ENCODE measurements at places on chromosomes 6 and 20.

DNA sequence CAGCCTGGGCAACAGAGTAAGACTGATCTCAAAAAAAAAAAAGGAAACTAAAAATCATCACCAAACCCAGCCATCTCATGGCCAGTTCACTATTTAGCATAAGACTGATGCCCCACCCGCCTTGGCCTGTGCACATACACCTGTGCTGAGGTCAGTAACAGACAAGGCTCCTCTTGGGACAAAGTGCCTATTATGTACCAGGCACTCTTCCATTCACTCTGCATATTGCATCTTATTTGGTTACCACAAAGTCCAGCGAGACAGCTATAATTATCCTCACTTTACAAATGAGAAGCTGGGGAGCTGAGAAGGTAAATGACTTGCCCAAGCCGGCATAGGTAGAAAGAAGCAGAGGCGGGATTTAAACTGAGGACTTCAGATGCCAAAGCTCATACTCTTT lies 3.8 kb downstream of the PTPRT start:
- DNase-seq, result no peak

DNA sequence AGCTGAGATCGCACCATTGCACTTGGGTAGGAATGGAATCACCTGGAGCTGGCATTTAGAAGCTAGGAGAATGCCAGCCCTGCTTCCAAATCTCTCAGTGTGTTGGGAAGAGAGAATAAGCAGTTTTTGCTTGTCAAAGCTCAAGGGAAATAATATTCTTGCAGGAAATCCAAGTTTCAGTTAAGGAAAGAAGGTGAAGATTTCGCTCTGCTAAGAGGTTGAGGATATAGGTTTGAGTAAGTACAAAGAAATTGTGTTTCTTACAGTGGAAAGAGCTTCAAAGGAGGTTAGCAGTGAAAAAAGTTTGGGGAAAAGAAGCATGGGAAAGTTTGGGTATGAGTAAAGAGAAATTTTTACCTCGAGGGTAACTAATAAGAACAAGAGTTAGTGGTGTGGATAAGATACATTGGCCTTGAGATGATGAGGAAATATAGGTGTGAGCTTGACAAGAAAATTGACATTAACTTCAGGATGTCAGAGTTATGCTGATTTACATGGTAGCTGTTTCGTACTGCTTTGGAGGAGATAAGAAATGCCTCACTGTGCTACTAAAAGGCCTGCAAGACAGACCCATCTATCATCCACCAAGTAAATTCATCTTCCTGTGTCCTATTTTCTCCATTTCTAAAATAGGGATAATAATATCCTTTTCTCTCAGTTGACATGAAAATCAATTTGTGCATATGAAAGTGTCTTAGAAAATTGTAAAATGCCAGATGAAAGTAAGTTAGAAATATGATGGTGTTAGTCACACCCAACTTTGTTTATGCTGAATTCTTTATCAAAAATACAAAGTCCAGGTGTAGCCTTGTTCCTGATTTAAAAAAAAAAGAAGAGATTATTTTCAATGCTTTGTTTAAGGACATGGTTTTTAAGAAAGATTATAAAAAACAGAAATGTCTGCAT lies 12.8 kb upstream of the HINT3 start:
- no peak for DNase-seq

- DNase-seq, result no peak
Measured at GRCh38 chr20:2163312-2163711, 61.7 kb downstream of the STK35 start.

GRCh38 chr6:43091436-43091991 lies 15.4 kb downstream of the PTK7 start:
- no peak for DNase-seq

GRCh38 chr6:156942266-156942665 lies 165.1 kb downstream of the ARID1B start:
- DNase-seq, result no peak

DNA sequence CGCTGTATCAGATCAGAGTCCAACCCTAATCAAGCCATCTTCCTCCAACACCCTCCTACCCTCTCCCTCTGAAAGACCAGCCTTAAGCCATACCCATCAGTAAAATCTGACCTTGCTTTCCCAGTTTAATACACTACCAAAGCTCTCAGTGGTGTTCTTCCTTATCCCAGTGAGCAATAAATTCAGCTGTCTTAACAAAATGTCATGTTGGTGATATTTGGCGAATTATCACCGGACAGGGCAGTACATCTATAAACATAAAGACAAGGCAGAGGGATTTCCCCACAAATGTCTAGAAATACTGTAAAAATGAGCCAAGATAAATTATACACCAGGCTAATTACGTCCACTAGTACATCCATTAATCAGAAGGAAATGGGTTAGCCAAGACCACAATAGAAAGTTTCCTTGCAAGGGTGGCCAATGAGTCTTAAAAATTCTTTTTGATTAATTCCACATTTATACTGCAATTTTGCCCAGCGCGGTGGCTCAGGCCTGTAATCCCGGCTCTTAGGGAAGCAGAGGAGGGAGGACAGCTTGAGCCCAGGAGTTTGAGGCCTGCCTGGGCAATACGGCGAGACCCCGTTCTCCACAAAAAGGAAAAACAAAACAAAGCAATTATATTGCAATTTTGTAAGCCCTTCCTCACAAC lies 905 bp downstream of the RARS2 start:
- no peak for DNase-seq

- DNase-seq, result no peak
Measured at GRCh38 chr20:48721324-48722001, 106.3 kb downstream of the PREX1 start.

DNA sequence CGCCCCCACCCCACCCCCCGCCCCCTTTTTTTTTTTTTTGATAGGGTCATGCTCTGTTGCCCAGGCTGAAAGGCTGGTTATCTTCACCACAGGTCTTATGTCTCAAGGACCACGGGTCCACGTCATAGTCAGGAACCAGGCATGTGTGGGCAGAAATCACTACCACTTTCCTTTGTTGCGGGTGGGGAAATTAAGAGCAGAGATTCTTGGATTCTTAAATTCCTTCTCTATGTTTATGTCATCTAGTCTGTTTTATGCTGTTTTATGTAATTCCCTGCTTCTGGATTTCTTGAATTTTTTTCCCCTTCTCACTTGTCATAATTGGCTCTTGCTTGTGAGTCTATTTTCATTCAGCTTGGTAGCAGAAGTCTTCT lies 25.8 kb upstream of the PLCG1 start:
- no peak for DNase-seq

DNA sequence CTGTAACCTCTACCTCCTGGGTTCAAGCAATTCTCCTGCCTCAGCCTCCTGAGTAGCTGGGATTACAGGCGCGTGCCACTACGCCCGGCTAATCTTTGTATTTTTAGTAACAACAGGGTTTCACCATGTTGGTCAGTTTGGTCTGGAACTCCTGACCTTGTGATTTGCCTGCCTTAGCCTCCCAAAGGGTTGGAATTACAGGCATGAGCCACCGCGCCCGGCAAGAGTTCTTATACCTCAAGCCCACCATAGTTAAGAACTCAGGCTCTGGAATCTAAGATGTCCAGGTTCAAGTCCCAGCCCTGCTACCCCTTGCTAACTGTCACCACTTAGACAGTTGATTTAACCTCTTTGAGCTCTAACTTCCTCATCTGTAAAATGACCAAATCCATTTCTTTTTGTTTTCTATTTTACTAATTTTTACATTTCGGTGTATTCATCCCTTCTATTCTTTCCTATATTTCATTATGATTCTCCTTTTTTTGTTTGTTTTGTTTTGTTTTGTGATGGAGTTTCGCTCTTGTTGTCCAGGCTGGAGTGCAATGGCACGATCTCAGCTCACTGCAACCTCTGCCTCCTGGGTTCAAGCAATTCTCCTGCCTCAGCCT lies 104.8 kb upstream of the ZNF217 start:
- no peak for DNase-seq

DNA sequence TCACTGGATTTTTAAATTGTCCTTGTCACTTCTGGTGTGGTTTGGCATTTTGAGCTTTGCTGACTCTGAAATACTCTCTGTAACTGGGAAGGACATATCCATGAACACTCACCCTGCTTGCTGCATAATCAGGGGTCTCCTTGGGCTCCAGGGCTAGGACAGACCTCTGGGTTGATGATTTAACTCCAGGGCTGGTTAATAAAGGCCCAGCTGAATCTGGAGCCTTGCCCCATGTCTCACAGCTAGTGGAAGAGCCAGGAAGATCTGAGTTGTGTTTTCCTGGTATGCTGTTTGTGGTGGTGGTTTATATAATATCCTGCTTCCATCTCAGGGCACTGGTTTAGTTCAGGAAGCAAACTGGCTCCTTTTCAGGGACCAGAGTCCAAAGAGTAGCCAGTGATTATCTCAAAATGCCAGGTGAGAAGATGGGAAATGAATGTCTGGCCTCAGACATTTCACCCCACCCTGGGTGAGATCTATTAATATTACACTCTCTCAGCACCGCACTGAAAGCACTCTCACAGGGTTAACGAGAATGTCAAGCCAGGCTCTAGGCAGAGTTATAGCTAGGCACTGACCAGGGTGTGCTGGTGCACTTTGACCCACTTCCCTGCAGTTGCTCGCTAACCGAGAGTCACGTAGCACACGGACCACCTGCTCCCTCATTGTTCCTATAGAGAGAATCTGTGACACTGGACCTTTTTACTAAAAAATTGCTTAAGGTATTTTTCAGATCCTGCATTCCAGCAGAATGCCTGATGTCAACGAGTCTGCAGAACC lies 90.1 kb upstream of the SLC22A16 start:
- no peak for DNase-seq

DNA sequence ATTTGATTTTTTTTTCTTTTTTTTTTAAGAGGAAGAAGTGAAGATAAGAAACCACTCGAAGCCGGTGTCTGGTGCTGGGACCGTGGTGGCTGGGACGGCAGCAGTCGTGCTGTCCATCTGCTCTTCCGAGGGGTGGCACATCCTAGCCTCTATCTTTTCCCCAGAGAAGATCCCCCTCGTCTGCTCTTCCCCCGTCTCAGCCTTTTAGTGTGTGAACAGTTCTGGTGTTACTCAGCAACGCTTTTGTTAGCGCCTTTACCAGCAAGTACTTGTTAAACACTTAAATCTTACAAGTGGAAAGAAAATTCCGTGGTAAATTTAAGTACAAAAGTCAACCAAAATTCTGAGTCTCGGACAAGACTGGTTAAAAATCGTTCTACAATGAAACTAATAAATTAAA lies 90.1 kb downstream of the RSPH3 start:
- DNase-seq, result no peak

- no peak for DNase-seq
Measured at GRCh38 chr20:57451431-57451794, 60.2 kb downstream of the RBM38 start.

DNA sequence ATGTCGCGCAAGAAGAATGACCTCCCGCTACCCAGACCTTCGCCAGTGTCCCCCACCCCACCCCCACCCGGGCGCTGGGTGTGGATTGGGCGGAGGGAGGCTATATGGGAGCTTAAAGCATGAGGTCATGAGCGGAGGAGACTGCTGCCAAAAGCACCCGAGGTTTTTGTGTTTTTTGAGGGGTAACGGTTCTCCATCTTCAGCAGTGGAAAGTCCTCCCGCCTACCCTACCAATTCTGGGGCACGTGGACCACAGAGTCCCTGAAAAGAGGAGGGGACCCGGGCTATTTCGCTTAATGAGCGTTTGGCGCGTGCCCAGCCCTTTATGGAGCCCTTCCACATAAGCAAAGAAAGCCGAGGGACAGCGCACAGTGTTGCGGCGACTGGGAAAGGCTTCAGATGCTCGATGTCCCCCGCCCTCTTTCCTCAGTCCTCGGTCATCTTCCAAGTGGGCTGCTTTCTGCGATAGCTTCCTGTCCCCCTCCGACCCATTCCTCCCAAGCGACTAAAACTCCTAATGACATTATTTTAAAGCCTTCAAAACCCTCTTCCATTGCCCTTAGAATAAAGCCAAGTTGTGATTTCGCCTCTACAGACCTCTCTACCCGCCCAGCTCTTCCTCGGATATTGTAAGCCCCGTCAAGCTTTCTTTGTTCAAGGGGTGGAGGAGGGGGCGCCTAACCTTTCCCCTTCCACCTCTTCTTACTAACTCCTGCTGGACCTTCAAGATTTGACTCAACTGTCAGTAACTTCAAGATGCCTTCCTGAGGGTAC lies 2.1 kb upstream of the TRERF1 start:
- DNase-seq, result no peak

DNA sequence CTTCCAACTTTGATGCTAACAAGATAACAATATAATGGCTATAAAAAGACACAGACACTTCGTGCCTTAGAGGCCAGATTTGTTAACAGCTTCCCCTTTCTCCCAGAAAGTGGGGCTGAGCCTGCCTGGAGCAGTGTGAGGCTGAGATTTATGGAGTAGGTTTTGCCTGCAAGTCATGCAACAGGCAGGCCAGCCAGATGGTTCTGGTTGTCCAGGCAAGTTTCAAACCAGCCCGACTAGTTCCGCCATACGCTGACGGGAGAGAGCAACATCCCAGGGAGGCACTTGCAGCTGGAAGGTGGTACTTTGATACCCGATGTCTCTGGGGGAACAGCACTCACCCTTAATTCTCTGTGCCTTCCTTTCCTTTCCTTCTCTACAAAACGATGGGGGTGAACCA lies 81.3 kb upstream of the NAA20 start:
- DNase-seq, result no peak

DNA sequence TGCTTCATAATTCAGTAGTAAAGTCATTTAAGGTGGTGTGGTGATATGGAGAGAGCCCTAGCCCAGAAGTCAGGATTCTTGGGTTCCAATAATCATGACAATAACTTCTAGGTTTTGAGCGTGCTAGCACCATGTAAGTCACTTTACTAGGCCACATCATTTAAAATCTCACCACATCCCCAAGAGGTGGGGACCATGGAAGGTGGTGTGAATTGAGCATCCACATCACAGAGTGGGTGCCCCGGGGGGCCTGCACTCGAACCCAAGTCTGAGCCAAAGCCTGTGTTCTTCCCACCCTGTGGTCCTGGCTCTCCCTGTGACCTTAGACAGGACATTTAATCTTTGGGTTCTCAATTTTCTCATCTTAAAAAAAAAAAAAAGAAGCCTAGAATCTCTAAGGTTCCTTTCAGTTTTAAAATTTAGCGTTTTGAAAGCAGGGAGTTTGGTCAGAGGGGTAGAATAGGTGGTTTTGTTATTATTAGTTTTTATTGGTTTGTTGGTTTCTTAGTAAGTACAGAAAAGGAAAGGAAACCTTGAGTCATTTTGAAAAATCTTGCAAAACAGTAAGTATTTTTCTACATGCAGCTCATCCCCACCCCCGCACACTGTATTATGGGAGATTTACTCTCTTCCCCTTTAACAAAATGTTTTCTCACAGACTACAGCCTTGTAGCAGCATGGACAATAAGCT lies 26.4 kb downstream of the ARMC2 start:
- no peak for DNase-seq

GRCh38 chr20:21507400-21508229 lies 6.2 kb downstream of the NKX2-2 start:
- DNase-seq, result no peak

GRCh38 chr20:22974354-22974753 lies 60.8 kb upstream of the SSTR4 start:
- no peak for DNase-seq

Data from AG04450 (cell line).